Upper lobe of left lung (tissue), 6 donors: ENCODE measurements at places on chromosomes 3 and 15. TPM values are rescaled to one million over a fixed set of nuclear protein-coding genes. Genes with fewer than 3 reads are reported as not detected.

DNA sequence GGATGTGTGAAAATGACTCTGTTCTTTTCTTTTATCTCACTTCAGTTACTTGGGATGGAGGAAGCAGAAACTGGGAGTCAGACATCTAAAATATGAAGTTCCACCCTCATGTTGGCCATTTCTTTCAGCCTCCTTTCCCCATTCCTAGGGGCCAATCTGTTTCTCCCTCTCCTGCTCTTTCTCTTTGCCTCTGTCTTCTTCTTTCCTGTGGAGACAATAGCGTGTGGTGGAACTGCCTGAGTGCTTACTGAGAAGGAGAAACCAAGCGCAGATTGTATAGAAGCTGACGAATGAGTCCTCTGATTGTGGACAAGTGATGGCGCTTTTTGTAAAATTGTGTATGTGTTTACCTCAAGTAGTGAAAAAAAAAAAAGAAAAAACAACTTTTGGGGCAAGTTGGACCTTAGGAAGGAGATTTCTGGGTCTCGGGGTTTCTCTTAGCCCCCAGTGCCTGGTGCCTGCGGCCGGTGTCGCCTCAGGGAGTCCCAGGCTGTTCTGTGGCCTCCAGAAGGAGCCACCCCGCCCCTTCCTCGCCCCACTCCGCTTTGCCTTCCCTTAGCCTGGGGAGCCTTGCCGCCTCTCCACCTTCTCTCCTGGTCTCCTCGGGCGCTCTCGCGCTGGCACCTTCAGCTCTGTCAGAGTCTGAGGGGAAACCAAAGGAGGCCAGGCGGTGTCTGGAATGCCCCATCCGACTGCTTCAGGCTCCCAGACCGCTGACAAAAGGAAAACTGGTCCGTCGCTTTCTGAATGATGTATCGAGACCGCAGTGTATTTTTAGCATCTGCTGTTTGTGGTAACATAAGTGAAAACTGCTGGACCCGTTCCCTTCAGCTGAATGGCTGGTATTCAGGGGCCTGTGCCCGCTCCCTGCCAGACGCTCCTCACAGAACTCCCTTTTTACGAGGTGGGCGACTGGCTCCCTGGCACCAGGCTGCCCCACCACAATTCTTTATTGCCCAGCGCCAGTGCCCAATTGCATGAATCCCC is 30.1 kb downstream of the SCG5 start:
- no peak for DNase-seq

DNA sequence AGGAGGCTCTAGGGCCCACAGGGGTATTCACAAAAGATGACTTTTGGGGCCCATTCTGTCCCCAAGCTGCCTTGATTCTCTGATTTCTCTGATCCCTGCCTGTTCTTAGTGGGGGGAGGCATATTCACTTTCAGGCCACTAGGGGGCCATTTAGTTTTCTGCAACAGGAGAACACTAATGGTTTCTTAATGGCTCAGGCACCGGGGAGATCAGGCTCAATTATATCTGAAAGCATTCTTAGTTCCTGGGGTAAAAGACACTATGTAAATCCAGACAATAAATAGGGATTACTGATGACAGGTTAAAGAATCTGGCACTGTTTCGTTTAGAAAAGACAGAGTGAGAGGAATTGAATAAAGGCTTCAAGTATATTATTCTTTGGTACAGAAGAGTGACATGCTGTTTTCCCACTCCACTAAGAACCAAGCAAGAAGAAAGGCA is 2.5 kb upstream of the INAFM2 start:
- peak; percentile 69 for DNase-seq

GRCh38 chr3:141218926-141219325 is 12.7 kb upstream of the PXYLP1 start:
- no peak for DNase-seq

GRCh38 chr3:24680214-24680967 is 185.7 kb upstream of the THRB start:
- peak; percentile 78 for DNase-seq

GRCh38 chr3:42705058-42705767 is 2.6 kb upstream of the HHATL start:
- no peak for DNase-seq

GRCh38 chr3:151120409-151120808 is 34.9 kb downstream of the MED12L start:
- DNase-seq: no peak

- no peak for DNase-seq
These were observed 60.5 kb downstream of the TOP2B start for GRCh38 chr3:25604107-25604805.

DNA sequence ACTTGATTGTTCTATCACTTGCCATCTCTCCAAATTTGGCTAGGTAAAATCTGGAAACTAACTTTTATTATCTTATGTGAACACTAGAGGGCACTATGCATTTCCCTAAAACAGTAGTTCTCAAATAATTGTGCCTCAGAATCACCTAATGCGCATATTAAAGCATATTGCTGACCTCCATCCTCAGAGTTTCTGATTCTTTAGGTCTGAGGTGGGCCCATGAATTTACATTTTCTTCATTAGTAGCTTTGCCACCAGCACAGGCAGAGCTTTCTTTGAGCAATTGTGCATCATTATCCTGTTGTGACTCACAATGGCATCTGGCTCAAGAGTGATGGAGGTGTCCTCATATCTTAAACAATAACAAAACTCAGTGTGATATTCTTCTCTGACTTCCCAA is 17.5 kb upstream of the BCHE start:
- DNase-seq: no peak

GRCh38 chr3:12142476-12142875 is 16.2 kb downstream of the TIMP4 start:
- no peak for DNase-seq

GRCh38 chr3:58009026-58009748 is 965 bp downstream of the FLNB start:
- DNase-seq: peak; percentile 52

- DNase-seq: no peak
These were observed 61.6 kb downstream of the MAP4 start for GRCh38 chr3:47954567-47954966.

TMOD3 gene
- total RNA-seq: 73.8 TPM

PLA2G4F gene
- total RNA-seq: 138 TPM

CTXN2 gene
- not detected for total RNA-seq

GRCh38 chr3:159626598-159626997 is 362.0 kb upstream of the IL12A start:
- no peak for DNase-seq

DNA sequence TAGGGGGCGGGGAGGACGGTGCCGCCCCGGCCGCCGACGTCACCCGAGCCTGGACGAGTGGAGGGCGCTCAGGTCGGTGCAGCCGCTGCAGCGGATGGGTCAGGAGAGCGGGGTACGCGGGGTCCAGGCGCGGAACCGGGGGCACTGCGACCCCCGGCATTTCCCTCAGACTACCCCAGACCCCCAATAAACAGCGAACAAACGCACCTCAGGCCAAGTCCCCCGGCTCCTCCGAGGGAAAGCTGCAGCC is 78.9 kb downstream of the IQSEC1 start:
- DNase-seq: peak; percentile 92

DNA sequence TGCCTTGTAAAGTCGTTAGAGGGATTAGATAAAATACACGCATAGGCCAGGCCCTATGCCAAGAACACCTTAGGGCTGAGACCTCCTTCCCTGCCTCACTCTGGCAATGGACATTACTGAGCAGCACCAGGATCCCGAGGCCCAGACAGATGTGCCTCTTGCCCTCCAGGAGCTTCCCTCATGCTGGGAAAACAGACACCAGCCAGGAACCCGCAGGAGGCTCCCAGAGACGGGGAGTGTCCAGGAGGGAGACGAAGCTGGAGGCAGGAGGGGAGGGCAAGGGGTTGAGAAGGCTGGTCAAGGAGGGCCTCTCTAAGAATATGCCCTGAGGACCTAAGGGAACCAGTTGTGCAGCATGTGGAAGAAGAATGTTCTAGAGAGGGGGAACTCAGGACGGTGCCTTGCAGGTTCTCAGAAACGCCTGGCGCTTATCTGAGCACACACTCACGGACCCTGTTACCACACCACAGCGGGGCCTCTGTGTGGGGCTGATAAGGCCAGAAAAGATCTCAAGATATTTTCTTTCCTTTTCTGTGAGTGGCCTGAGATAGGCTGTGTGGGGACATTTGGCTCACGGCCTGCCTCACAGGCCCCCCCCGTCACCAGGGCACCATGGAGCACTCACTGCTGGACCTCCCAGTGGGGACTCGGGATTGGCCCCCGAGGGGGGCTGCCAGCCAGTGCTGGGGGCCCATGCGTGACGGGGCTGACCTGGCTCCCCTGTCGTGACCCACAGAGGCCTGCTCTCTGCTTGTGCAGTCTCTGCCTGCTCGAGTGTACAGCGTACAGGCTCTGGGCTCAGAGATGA is 22.0 kb upstream of the CYP11A1 start:
- DNase-seq: no peak

DNA sequence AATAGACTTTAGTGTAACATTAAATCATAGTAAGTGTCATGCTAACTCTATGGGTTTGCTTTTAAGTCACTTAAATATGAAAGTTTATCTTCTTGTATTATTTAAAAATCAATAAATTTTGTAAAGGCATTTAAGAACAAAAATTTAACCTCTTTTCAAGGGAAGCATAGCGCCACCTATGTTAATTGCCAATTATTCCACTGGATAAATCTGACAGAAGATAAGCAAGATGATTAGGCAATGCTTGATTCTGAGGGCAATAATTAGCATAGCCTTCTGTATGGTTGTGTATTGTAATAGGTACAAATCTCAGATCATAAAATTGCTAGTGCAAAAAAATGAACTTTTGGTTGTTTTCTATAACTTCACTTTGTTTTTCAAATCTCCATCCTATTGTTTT is 560.1 kb downstream of the GRM7 start:
- no peak for DNase-seq

ARHGEF26 gene
- 69.8 TPM for total RNA-seq

GRCh38 chr3:51778554-51778953 is 483 bp downstream of the IQCF6 start:
- DNase-seq: peak; percentile 51

- no peak for DNase-seq
These were observed 188.9 kb upstream of the MEIS2 start for GRCh38 chr15:37289109-37289765.

GRCh38 chr3:146138902-146139301 is 22.1 kb downstream of the PLOD2 start:
- DNase-seq: no peak

- DNase-seq: no peak
These were observed 106.3 kb upstream of the ABHD17C start for GRCh38 chr15:80588801-80589200.

UBE2E2 gene
- 18.3 TPM for total RNA-seq

MUC4 gene
- 11.3 TPM for total RNA-seq

DNA sequence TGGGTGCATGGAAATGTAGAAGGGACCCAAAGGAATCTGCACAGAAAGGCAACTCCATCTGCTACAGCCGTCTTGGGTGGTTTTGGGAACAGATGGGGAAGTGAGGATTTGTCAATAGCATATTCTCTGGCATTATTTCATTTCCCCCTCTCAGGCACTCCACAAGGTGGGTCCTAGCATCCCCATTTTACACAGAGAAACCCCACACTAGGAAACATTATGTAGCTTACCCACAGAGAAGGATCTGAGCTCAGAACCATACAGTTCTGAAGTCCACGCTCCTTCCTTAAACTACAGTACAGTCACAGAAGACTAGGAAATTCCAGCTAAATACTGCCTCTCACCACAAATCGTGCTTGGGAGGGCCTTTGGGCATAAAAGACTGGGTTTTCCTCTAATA is 61.2 kb upstream of the CTNNB1 start:
- DNase-seq: no peak

CHRFAM7A gene
- total RNA-seq: 19.9 TPM

CCR5 gene
- 8.6 TPM for total RNA-seq

DNA sequence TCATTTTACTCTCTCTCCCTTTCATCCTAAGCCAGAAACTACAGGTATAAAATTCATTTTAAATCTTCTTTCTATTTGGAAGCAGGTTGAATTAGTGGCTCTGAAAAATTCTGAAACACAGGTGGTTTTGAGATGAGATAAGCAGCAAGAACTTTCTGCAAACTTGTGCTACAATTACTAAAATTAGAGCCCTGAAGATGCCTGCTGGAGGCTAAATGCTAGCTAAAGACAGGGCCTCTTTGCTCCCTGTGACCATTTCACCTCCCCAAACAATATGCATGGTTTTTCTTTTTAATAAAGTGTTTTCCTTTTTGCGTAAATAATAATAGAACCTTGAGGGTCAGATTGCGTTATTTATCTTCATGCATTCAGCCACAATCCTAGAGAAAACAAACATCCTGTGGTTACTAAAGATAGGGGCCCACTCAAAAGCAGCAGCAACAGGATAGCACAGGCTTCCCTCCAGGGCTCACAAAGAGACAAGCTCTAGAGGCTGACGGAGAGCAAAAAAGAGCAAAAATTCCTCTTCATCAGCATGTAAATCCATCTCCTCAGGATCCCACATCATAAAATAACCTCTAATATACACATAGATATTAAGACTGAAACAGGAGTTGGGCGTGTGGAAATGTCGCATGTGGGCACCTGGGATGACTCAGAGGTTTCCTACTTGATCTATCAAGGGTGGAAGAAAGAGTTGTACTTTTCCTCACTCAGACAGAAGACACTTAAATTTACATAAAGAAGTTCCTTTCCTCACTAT is 26.5 kb upstream of the CP start:
- no peak for DNase-seq

DNAJB8 gene
- total RNA-seq: not detected

GRCh38 chr3:171092467-171092911 is 66.0 kb upstream of the SLC2A2 start:
- DNase-seq: no peak

GRCh38 chr3:66499881-66500575 is 794 bp downstream of the LRIG1 start:
- peak; percentile 92 for DNase-seq

GRCh38 chr15:67607329-67607728 is 64.8 kb downstream of the MAP2K5 start:
- no peak for DNase-seq

- DNase-seq: no peak
These were observed 8.6 kb downstream of the GABRR3 start for GRCh38 chr3:98026425-98027084.

DNA sequence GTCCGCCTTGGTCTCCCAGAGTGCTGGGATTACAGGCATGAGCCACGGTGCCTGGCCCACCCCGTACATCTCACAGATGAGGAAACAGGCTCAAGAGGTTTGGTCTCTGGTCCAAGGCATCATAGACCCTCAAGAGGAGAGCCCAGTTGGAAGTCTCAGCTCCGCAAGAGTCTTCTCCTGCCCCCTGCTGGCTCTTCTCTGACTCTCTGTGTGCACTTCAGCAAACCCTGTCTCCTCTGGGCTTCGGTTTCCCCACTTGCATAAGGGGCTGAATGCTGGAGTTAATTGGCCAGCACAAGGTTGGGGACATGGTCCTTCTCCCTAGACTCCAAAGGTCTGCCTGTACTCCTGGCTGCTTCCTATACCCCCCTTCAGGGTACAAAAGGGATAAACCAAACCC is 3.9 kb downstream of the MST1R start:
- DNase-seq: no peak

GPR160 gene
- 37.4 TPM for total RNA-seq

GRCh38 chr3:165669504-165669903 is 167.7 kb downstream of the BCHE start:
- DNase-seq: no peak
